AML-193 (cell line): ENCODE measurements at places on chromosomes 12 and 14.

DNA sequence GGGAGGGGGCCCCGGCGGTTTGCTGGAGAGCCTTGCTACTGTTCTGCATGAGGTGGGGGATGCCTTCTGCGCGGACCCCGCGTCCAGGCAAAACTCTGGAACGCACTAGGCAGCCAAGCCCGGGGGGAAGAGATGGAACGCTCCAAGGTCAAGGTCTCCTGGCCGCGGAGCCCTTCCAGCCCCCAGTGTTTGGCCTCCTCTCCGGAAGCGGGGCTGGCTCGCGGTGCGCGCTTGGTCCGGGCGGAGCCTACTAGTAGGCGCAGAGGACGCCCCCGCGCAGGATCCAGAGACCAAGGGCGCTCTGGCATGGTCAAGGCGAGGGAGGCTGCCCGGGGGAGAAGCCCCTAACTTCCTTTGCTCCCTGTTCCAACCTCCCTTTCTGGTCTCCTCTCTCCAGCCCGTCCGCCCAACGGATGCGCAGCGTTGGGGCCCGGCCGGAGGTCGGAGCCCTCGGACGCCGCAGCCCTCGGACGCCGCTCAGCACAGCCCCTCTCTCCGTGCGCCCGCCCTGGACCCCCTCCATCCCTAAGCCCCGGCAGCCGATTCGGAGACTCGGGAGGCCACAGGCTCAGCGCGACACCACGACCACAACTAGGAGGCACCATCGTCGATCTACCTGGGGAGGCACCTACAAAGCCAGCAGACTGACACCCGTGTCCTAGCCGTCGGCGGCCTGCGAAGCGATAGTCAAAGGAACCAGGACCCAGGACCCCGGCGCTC lies 669 bp upstream of the KCNK13 start:
- DNase-seq = no peak

DNA sequence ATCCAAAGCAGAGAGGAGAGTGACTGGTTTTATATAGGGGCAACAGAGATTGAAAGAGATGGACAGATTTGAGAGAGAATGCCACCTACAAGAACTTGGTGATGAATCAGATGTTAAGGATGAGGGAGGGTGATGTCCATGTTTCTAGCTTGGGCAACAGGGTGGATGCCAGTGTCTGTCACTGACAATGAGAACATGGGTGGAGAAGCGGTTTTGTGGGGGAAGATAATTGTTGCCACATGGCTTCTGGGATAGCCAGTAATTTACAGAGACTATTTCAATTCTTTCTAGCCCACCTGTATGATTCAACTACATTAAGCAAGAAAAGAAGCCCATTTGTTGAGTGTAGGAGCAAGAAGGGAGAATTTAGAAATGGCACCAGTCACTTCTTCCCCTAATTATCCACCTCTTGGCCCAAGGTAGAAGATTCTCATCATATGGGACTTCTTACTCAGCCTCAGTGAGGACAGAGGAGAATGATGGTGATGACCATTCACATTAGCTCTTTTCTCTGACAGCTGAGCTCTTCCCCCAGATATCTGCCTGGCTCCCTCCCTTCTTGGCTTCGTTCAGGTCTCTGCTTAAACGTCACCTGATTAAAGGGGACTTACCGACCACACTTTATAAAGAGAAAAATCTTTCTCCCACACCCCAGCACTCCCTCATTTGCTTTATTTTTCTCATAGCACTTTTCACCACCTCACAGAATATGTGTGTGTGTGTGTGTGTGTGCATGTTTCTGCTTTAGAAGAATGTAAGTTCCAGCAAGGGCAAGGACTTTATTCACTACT lies 117.8 kb downstream of the DUSP6 start:
- DNase-seq = no peak

DNA sequence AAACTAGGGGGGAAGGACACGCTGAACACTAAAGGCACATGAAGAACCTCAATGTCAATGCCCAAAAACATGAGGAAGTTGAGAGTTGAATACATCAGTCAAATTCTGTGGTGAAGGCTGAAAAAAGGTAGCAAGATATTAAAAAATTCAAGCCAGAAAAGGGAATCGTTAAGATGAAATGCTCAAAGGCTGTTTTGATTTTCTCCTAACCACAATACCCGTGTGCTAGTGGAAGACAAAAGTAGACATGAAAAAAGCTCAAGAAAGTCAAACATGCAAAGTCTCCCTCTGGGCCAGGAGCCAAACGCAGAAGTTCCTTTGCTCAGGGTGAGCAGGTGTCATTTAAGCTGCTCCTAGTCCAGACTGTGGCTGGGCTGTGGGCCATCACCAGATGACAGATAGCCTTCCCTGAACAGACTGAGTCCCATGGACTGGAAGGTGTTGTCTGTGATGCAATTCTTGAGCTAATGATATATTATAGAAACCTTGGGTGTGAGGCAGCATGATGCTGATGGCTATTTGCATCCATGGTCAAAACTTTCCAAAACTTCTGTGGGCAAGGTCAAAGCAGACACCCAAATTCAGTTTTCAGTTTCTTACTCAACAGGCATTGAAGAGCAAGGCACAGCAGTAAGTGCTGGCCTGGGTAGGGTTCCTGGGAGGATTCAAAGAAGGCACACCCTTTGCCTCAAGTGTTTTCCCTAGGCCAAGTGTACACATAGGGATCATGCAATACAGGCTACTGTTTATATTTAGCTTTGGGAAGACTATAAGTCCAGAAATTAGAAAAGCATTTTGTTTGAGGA lies 81.6 kb downstream of the MYRFL start:
- no peak for DNase-seq

DNA sequence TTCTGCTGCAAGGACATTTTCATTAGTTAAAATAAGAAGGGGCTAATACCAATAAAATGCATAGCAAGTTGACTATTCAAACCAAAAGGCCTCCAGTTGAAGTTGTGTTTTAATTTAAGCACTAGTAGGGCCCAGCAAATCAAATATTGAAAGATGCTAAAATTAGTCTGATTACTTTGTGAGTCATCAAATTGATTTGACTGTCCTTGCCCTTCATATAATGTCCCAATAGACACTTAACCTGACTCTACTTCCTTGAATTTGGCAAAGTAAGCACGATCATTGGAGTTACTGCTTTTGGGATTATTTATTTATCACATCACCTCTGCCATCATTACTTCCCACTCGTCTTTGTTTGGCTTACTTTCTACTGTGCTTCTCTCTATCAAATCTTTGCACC lies 798.5 kb downstream of the DIO2 start:
- no peak for DNase-seq

GRCh38 chr14:94620597-94620996 lies 8.4 kb downstream of the SERPINA3 start:
- no peak for DNase-seq

DNA sequence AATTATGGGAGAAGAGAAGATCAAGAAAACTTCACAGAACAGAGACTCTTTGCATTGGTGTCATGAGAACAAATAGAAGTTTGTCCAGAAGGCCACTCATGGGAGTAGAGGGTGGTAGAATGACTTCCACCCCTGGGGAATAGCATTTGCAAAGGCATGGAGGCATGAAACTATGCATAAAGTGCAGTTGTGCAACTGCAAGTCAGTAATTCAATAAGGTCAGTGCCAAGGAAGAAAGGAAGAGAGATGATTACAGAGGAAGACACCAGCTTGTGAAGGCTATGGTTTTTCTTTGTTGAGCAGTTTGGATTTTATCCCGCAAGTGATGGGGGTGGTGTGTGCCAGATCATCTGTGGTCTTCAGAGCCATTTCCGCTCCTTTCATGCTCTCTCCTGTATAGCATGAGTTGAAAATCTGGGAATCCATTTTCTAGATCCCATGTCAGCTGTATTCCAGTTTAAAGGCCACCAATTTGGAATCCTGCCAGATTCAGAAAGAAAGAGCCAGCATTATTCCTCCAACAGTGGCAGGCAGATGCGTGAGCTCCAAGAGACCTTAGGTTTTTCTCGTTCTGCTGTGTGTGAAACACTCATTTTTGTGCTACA lies 67.6 kb upstream of the GRIN2B start:
- no peak for DNase-seq

DNA sequence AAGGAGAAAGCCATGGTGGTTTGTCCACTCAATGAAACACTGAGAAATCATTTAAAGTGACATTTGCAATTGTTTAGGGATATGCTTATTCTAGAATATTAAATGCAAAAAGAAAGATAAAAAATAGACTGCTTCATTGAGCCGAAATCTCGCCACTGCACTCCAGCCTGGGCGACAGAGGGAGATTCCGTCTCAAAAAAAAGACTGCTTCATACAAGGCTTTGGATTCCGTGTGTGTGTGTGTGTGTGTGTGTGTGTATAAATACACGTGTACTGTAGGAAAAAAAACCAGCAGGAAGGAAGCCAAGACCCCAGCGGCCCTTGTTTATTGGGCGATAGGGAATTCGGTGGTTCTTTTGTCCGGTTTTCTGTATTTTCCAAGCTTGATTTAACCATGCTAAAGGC lies 3.2 kb upstream of the ZNF839 start:
- peak; percentile 41 for DNase-seq

DNA sequence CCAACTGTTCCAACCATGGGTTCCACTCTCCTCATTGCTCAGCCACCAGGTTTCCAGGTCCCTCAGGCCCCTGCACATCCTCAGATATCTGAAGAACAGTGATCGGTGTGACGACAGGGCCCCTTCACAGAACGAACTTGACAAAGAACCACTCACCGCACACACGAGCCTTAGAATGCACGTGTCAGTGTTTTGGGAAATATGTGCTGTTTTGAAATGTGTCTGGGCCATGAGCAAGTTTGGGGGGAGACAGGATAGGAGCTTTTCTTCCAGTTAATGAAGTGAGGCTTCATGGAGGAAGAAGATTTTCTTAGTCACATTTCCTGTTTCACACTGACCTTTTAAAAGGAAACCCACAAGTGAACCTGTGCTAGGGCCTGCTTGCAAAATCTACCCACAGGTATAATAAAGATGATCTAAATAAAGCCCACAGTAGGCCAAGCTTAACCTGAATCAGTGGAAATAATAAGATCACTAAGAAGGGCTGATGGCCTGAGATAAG lies 58.6 kb downstream of the ZFP36L1 start:
- peak; percentile 31 for DNase-seq

DNA sequence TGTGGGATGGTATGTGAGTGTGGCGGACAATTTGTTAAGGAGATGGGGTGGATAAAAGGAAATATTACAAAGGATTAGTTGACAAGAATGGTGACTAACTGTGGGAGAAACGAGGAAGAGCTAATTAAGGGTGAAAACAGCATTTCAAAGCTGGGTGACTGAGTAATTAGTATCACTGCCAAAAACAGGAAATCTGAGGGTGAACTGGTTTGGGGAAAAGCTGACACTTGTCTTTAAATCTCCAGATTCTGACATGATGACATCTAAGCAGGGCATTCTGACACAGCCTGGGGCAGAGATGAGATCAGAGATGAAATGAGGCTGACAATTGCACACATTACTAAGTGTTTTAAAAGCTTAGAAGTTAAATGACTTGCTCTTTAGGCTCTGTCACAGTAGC lies 42.4 kb upstream of the CCDC175 start:
- no peak for DNase-seq

- no peak for DNase-seq
These were observed 3.6 kb downstream of the SLC25A29 start for GRCh38 chr14:100302616-100303015.

DNA sequence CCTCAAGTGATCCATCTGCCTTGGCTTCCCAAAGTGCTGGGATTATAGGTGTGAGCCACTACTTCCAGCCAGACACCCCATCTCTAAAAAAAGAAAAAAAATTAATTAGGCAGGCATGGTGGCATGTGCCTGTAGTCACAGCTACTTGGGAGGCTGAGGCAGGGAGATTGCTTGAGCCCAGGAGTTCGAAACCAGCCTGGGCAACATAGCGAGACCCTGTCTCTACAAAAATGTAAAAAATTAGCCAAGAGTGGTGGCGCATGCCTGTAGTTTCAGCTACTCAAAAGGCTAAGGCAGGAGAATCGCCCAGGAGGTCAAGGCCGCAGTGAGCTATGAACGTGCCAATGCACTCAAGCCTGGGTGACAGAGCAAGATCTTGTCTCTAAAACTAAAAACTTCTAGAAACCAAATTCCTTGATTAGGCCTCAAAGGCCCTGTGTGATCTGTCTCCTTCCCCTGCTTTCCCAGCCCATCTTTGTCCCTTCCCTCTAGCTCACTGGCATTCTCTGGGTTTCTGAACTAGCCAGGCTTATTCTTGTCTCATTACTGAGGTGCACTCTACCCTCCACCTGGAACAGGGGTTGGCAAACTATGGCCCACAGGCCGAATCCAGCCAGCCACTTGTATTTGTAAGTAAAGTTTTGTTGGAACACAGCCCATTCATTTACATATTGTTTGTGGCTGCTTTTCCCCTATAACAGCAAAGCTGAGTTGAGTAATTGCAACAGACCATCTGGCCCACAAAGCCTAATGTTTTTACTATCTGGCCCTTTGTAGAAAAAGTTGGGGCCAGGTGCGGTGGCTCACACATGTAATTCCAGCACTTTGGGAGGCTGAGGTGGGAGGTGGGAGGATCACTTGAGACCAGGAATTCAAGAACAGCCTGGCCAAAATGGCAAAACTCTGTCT lies 17.2 kb upstream of the TPCN1 start:
- DNase-seq = peak; percentile 26

DNA sequence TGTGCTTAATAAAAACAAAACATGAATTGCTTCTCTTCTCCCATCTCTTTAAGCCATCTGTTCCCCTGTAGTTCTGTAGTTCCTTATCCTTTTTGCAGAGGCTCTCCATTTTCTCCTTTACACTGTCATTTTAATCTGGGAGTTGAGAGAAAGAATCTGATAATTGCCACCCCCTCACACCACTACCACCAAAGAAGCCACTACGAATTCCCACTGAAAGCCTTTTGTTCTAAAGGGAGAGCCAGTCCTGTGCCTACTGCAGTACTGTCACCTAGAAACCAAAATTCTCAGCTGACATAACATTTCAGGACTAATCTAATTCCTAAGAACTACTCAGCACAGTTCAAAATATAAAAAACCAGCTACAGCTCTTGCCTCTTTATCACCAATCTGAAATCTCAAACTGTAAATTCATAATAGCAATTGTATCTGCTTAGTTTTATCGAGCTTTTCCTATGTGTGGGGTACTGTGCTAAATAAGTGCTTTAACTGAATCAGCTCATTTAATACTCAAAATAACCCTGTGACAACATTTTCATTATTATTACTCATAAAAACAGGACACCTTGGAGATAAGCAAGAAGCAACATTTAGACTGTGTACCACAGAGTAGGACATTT lies 72.4 kb downstream of the SPPL3 start:
- DNase-seq = no peak

DNA sequence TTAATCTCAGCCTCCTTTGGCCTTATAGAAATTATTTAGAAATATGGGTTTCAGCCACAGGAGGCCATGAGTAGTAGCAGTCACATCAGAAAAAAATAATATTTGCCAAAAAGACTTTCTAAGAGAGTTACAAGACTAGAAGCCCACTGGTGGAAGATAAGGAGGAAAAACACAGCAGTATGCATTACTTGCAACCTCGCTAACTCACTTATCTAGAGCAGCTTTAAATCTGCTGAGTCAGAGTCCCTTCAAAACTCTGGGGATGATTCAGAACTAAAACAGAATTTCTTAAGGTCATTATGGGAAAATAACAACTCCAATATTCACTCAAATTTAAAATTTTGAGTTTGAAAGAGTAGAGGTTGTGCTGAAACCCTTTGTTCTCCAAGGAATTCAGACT lies 6.2 kb downstream of the OR4K17 start:
- DNase-seq = no peak

GRCh38 chr14:35879151-35879648 lies 53.1 kb downstream of the BRMS1L start:
- DNase-seq = peak; percentile 32

- no peak for DNase-seq
These were observed 25.7 kb downstream of the TBC1D15 start for GRCh38 chr12:71865166-71865713.
